Renal pelvis (tissue), 12 donors: ENCODE measurements at places on chromosomes 6 and 20.

GRCh38 chr6:34671801-34672656 lies 24.5 kb downstream of the ILRUN start:
- no peak for DNase-seq

DNA sequence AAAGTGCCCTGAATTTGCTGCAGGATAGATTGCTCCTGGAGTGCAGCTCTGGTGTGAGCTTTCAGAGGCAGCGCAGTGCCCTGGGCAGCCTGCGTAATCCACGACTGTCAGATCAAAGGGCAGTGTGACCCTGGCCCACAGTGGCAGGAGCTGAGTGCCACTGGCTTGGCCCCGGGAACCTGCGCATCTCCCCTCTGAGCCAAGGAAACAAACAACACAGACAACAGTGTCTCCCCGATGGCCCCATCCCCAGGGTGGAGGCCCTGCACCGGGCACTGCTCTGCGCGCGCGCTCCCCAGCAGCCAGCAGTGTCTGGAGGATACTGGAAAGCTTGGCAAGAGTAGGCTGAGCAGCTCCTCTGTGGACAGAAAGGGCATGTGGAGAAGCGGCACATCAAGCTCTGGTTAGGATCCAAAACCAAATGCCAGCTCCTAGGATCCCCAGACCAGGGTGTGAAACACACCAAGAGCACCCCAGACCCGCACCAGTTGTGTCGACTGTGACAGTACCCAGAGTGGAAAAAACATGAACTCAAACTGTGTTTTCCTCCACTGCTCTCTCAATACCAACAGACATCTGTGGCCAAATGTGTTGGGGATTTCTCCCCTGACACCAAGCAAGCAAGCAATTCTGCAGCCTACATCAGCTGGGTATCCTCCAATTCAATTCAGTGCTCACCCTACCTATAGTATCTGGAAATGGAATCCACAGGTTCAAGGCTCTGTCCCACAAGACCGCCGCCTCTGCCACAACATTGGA lies 26.7 kb downstream of the RBCK1 start:
- DNase-seq: peak; percentile 10

DNA sequence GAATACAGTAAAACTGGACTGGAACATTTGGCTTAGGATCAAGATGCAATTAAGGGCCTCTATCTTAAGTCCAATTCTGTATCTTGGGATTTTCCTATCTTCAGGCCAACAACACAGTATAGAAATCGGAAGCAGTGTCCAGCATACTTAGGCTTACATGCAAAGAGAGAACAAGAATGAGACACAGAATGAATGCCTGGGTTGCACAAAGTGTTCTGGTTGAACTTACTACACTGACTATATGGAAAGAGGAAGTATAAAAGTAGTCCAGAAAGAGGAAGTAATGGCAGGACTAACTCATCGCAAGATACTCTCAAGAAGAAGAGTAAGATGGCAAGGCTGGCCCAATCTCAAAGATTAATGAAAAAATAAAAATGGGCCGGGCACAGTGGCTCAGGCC lies 87.6 kb downstream of the BTBD9 start:
- DNase-seq: no peak

DNA sequence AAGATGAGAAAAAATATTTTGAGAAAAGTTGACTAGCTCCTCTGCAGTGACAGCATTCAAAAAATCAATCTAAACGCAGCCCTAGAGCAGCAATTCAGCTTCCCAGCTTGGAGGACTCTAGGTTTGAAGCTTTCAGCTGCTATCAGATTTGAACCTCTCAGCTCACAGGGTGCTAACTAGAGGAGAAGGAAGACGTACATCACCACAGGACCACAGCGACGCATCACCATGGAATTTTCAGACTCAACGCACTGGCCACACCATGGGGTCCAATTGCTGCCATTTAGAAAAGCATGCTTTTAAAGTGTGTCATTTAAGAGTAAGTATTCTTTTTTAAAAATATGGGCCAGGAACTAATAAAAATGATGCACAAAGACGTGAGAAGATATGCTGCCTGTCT lies 45.0 kb upstream of the FUCA2 start:
- no peak for DNase-seq

DNA sequence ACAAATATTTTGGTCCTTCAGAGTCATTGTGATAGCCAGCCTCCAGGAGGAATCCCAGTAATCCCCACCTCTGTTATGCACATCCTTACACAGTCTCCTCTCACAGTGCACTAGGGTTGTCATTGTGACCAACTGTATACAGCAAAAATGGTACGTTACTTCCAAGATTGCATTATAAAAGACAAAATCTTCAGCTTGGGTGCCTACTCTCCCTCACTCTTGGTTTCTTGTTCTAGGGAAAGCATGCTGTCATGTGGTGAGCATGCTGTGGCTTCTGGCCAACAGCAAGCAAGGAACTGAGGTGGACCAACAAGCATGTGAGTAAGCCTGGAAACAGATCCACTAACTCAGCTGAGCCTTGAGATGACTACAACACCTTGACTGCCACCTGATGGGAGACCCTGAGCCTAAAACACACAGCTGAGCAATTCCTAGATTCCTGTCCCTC lies 130.1 kb upstream of the DST start:
- no peak for DNase-seq

DNA sequence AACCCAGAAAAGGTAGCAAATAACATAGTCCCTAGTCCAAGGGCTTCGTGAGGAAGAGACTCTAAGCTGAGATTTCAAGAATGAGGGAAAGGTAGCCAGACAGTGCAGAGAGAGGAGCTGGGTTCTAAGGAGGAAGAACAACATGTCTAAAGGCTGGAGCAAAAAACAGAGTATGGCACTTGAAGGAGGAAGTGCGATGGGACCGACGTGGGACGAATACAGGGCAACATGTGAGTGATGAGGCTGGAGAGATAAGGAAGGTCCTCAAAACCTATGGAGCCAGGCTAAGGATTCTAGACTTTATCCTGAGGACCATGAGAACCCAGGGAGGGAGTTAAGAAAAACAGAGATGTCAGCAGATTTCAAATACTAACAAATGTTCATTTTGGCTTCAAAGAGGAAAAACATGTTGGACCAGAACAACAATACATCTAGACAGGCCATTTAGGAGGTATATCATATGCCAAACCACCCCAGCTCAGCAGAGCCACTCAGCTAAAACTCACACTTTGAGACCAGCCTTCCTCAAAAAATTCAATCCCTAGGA lies 17.5 kb downstream of the ATXN1 start:
- no peak for DNase-seq

GRCh38 chr6:71888756-71889340 lies 2.5 kb downstream of the RIMS1 start:
- DNase-seq: no peak

DNA sequence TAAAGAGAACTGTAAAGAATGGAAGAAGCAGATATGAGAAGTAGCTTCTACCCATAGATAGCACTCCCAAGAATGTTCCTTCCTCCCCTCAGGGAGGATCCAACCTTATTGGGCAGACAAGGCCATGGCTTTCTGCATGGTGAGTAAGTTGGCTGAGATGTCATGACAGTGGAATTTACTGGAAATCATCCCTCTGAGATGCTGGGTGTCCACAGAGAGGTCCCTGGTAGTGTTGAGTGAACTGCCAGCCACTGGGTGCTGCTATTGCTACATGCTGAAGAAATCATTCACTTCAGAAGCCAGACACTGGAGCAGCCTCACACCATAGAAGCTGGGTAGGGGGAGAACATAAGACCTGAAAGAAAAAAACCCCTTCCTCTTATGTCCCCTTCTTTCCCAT lies 46.4 kb upstream of the FERMT1 start:
- DNase-seq: no peak

- no peak for DNase-seq
Measured at GRCh38 chr6:158040051-158040803, 58.6 kb downstream of the SYNJ2 start.

- DNase-seq: no peak
Measured at GRCh38 chr6:113304116-113304515, 553.0 kb upstream of the MARCKS start.

DNA sequence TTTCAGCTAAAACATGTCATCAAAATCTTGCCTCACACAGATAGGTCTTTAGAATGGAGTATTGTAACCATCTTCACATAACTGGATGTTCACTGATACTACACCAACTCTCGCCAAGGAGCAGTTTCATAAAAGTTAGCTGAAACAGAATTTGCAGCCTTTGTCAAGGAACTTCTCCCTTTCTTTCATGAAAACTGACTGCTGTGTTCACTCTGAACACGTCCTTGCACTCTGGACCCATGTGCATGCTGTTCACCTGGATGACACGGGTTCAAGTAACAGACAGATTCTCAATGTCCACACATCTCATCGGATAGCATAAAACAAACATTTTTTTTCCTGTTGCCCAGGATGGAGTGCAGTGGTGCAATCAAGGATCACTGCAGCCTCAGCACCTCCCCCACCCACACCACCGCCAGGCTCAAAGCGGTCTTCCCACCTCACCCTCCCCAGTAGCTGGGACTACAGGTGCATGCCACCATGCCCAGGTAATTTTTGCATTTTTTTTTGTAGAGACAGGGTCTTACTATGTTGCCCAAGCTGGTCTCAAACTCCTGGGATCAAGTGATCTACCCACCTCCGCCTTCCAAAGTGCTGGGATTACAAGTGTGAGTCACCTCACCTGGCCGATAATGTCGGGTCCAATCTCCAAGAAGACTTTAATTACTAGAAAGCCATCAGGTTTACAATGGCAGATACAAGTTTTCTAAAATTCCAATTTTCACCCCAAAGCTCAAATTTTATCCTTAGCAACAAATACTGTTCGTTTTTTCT lies 9.4 kb downstream of the DIDO1 start:
- no peak for DNase-seq

DNA sequence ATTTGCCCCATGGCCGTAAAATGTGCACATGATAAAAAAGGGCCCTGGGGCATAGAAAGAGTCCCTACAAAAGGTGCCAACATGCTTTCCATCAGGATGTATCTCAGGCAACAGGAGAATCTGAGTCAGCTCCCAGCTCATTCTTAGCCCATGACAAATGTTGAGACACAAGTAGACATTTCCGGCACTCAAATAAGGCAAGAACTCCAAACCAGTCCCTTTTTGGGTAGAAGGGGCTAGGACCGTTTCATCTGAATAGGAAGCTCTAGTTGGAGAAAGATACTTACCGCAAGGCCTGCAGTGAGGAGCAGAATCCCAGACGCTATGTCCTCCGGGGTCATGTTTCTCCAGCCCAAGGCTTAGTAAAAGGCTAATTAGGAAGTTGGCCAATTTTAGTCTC lies 261.0 kb upstream of the RIN2 start:
- no peak for DNase-seq

GRCh38 chr20:47708140-47708807 lies 77.0 kb downstream of the SULF2 start:
- no peak for DNase-seq

DNA sequence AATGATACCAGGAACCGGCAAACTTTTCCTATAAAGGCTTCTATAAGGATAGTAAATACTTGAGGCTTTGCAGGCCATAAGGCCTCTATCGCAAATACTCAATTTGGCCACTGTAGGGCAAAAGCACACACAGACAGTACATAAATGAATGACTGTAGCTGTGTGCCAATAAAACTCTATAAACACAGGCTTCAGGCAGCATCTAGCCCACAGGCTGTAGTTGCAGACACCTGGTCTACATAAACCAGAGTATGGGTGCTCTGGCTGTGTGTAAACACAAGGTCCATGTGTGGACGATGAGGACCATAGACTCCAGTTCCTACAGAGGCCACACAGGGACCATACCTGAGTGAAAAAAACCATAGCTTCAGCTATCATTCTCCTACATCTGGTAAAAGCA lies 52.2 kb downstream of the ZMYND8 start:
- no peak for DNase-seq

GRCh38 chr6:39378960-39379425 lies 56.5 kb upstream of the KCNK16 start:
- no peak for DNase-seq

GRCh38 chr20:22575087-22575721 lies 9.2 kb downstream of the FOXA2 start:
- no peak for DNase-seq

DNA sequence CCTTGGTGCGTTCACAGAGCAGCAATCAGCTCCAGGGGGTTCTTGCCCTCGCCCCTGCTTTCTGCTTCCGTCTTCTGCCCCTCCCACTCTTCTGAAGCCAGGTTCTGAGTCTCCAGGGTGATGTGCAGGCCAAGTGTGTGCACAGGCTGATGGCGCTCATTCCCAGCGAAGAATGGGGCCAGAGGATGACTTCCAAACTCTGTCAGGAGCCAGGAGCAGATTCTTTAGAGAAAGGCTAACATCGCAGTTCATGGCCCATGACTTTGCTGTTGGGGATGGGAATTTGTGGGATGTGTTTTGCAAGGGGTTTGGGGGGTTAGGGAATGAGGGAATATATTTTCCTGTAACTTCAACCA lies 56.1 kb upstream of the CCN6 start:
- DNase-seq: no peak

DNA sequence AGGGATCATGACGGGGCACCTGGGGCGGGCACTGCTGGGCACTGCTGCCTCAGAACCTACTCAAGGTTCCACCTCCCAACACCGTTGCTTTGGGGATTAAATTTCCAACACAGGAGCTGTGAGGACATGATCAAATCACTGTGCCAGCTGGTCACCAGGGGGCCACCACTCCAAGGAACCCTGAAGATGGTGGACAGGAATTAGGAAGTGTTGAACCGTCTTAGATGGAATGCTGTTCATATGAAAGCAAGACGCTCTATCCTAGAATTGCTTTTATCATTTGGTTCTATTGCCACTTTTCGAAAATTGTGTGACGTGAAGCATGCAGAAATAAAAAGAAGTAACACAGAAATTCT lies 140.3 kb downstream of the DLL1 start:
- no peak for DNase-seq

DNA sequence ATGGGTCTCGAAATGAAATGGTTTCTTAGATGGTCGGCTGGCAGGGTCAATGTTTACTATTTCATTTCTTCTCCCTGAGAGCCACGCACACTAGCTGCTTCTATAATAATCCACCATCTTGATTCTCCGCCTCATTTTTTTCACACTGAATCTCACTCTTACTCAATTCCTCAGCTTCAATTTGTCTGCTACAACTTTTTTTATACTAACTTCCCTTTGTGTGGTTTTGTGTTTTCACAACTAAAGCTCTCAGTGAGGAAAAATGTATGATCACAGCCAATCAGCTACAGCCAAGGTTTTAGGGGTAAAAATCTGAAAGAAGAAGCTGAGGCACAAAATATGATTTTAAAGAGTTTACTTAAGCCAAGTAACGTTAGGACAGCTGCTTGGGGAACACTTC lies 1309.4 kb downstream of the EPHA7 start:
- DNase-seq: no peak

GRCh38 chr20:48965189-48965910 lies 43.8 kb downstream of the ARFGEF2 start:
- DNase-seq: no peak

- DNase-seq: peak; percentile 66
Measured at GRCh38 chr6:13908955-13909381, 15.8 kb upstream of the RNF182 start.
